CD4-positive, CD25-positive, alpha-beta regulatory T cell (primary cell): ENCODE measurements at places on chromosomes 4 and X.

DNA sequence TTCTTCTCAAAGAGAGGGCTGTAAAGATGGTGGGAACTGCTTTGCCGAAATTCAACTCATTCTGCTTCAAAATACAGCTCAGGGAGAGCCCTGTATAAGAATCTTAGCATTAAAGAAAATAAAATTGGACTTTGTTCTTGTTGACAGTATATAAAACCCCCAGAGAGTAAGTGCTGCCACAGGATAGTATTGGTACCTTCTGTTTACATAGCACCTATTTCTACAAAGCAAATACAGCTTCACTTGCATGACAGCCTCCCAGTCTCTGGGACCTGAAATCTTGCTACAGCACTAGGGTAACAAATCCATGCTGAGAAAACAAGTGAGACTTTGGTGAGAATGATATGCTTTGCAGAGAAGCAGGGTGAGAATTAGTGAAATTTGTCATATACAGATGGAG, 428.6 kb downstream of the ADGRL3 start:
- no peak for DNase-seq

DNA sequence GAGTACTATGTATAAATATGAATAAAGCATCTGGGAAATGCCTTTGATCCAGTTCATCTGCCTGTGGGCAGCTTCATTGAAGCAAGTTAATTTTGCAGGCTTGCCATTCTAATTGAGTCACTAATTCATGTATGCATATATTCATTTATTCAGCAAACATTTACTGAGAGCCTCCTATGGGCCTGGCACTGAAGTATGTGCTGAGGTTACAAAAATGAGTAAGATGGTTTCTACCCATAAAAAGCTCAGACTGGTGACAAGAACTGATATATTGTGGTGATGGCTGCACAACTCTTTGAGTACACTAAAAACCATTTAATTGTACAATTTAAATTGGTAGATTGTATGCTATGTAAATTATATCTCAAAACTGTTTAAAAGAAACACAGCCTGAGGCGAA, 1.1 kb upstream of the MRPL1 start:
- no peak for DNase-seq

- peak; percentile 41 for DNase-seq
Measured at GRCh38 chrX:75603833-75604232, 81.0 kb upstream of the ZDHHC15 start.

DNA sequence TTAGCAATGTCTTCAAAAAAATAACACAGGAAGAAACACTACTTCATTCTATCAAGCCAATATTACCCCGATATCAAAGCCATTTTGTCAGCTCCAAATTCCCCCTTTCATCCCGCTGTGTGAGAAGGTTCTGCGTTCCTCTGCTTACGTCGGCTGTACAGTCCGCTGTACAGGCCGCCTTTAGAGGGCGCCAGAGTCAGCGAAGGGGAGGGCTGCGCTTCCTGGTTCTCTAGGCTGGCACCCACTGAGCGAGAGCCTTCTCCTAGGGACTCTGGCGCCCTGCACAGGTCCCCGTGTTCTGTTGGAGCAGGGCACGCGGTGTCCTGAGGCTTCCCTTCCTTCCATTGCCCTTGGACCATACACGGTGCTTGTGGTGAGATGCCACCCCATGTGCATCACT, 25.3 kb upstream of the CT45A1 start:
- peak; percentile 7 for DNase-seq

DNA sequence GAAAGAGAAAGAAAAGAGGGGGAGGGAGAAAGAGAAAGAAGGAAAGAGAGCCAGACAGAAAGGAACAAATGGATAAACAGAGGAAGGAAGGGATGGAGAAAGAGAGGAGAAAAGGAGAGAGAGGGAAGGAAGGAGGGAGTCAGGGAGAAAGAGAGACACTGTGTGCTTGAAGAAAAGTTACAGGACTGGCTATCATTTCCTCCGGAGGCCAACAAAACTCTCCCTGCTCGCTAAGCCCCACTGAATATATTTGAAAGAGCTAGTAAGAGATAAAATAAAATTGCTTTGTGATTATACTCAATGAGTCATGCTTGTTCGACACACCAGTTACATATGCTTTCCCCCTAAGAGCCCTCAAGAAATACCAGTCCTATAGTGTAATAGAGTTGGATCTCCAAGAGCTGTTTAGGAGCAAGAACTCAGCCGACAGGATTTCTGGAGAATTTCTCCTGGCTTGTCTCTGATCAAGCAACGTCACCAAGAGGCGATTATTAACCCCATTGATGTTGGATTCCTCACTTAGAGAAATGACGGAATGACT, 102.2 kb downstream of the MXRA5 start:
- DNase-seq = no peak

DNA sequence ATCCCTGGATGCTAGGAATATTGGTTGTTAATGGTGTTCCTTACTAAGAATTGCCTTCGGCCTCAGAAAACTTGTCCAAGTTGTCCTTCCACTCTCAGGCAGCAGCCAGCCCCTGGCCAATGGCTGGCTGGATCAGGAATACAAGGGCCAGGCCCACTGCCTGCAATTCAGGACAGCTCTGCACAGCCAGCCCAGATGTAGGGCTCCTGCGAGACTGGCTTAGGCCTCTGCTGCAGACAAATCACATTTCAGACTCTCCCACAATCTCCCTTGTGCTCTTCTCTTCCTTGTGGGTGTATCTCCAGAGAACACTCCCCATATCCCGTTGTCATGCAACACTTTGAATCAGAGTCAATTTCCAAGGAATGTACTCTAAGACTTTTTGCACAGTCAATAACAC, 747.6 kb upstream of the FTHL17 start:
- no peak for DNase-seq

- DNase-seq = no peak
Measured at GRCh38 chrX:1851527-1851926, 236.7 kb downstream of the ASMT start.

- no peak for DNase-seq
Measured at GRCh38 chr4:25100710-25101109, 59.5 kb downstream of the SEPSECS start.

GRCh38 chr4:41150401-41150800, 63.9 kb downstream of the APBB2 start:
- no peak for DNase-seq

GRCh38 chrX:17369309-17369708, 5.7 kb upstream of the NHS start:
- DNase-seq = no peak

DNA sequence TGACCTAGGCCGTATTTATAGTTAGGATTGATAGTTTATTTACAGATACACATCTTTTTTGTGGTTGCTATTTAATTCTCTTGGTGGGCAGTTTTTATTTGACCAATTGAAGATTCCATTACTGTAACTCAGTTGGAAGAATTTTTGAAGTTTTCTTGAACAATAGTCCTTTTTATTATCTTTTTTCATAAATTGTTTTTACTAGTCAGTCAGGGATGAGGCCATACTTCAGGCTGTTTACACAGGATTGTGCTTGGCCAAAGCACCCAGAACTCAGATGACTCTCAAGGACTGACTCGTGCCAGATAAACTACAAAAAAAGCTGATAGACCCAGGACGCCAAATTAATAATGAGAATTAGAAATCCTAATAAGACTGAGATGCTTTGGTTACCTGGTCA, 7.0 kb downstream of the HERC3 start:
- no peak for DNase-seq

- peak; percentile 12 for DNase-seq
Measured at GRCh38 chr4:48167538-48168263, 33.7 kb upstream of the TXK start.

DNA sequence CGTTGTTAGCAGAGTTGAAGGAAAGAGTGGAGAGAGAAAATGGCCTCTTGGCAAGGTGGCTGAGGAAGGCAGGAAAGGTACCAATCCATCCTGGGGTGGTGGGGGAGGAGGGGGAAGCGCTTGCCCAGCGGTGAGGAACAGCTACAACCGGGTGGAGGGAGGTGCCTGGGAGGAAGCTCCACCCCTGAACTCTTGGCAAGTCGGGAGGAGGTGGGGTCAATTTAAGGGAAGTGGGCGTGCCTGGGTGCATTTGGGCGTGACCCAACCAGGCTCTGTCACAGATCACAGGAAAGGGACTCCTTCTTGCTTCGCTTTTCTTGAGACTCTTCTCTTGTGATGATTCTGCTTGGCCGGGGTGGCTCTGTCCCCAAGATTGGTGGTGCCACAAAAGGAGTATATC, 41.7 kb downstream of the BCORL1 start:
- DNase-seq = peak; percentile 84

GRCh38 chr4:21949073-21949457, 493 bp upstream of the KCNIP4 start:
- no peak for DNase-seq

DNA sequence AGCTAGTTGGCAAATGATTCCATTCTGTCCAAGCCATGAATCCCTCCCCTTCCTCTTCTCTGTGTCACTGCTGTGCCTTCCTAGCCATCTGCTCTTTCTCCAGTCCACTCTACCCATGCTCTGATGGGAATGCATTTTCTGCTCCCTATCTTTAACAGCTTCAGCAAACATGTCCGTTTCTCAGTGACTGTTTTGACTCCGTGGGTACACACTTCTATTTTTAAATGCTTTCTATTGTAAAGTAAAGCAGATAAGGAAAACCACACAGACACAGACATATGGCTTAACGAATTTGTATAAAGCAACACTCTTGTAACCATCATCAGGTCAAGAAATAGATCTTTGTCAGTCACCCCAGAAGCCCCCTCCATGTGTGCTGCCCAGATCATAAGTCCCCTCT, 72.4 kb upstream of the KLHL13 start:
- DNase-seq = no peak

- DNase-seq = no peak
Measured at GRCh38 chr4:76753814-76754213, 144.1 kb downstream of the SOWAHB start.

DNA sequence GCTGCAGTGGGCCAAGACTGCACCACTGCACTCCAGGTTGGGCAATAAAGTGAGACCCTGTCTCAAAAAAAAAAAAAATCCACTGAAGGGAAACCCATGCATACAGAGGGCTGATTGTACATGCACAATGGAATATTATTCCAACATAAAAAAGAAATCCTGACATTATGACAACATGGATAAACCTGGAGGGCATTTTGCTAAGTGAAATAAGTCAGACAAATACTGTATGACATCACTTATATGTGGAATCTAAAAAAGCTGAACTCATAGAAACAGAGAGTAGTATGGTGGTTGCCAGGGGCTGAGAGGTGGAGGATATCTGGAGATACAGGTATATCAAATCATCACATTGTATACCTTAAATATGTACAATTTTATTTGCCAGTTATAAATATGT, 102.2 kb downstream of the PPEF1 start:
- no peak for DNase-seq

GRCh38 chrX:25059273-25059672, 43.5 kb upstream of the ARX start:
- no peak for DNase-seq

DNA sequence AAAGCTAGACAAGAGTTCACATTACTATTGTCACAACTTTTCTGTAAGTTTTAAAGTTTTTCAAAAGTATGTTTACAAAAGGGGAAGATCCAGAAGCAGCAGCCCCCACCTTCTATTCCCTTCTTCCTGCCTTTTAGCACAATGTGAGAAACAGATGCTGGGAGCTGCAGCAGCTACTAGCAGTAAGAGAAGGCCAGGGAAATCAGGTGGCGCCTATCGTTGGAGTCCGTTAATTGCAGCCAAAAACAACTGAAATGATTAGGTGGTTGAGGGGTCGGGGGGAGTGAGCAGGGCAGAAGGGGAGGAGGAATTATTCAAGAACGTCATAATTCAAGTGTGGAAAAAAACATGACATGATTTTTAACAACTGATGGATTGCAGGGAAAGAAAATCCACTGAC, 27.4 kb downstream of the FRYL start:
- DNase-seq = no peak

GRCh38 chr4:64340218-64341110, 68.8 kb downstream of the TECRL start:
- DNase-seq = no peak

DNA sequence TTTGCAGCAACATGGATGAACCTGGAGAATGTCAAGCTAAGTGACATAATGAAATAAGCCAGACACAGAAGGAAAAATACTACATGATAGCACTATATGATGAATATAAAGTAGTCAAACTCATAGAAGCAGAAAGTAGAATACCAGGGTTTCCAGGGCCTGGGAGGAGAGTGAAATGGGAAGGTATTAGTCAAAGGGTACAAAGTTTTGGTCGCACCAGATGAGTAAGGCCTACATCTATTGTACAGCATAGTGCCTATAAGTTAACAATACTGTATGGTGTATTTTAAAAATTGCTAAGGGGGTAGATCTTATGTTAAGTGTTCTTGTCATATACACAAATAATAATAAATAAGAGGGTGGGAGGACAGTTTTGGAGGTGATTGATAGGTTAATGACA, 41.5 kb downstream of the ENOX2 start:
- DNase-seq = no peak

DNA sequence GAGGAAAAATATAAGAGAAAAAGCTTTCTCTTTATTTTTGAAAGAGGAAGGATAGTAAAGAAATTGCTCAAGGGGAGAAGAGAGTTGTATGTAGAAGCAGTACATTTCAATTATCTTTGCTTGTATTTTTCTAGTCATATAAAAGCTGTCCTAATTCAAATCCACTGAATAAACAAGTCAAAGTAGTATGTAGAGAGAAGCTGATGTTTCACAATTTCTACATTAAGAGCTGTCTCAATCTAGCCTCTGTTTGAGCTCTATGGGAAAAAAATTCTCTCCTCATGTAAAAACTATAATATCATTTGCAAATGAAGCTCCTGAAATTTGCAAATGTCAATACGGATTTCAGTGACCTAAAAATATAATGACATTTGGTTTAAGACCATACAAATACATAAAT, 52.6 kb downstream of the CHM start:
- no peak for DNase-seq

DNA sequence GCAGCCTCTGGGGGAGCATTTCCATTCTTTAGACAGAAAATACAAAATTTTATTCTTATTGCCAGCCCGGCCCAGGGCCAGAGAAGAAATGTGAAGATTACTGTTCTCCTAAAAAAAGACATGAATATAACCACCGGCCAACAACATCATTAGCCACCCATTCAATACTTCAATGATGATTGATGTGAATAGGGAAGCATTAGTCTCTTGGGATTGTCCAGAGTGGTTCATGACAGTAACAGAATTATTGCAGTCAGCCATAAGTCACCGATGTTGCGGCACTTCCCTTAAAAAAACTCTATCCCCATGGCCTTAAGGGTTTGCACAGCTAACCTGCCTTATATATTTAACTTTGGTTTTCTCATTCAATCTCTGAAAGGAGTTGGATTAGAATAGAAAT, 418.7 kb downstream of the CENPC start:
- no peak for DNase-seq
